Inflammatory macrophage treated with lipopolysaccharide for 1 hour (primary cell): ENCODE measurements at places on chromosomes 6 and 20.
A peak's percentile ranks its signal among the peaks of the same experiment; 100 is the strongest.

GRCh38 chr6:123009059-123009458 lies 13.0 kb downstream of the CLVS2 start:
- DNase-seq = no peak

GRCh38 chr6:30777155-30777485 lies 32.8 kb upstream of the IER3 start:
- no peak for DNase-seq

- DNase-seq = no peak
Measured at GRCh38 chr6:39421383-39422225, 99.1 kb upstream of the KCNK16 start.

- DNase-seq = no peak
Measured at GRCh38 chr6:111980143-111980542, 73.8 kb upstream of the CCN6 start.

GRCh38 chr20:34541264-34541901 lies 17.1 kb upstream of the MAP1LC3A start:
- DNase-seq = no peak

GRCh38 chr6:106094261-106094963 lies 8.3 kb downstream of the PRDM1 start:
- no peak for DNase-seq

DNA sequence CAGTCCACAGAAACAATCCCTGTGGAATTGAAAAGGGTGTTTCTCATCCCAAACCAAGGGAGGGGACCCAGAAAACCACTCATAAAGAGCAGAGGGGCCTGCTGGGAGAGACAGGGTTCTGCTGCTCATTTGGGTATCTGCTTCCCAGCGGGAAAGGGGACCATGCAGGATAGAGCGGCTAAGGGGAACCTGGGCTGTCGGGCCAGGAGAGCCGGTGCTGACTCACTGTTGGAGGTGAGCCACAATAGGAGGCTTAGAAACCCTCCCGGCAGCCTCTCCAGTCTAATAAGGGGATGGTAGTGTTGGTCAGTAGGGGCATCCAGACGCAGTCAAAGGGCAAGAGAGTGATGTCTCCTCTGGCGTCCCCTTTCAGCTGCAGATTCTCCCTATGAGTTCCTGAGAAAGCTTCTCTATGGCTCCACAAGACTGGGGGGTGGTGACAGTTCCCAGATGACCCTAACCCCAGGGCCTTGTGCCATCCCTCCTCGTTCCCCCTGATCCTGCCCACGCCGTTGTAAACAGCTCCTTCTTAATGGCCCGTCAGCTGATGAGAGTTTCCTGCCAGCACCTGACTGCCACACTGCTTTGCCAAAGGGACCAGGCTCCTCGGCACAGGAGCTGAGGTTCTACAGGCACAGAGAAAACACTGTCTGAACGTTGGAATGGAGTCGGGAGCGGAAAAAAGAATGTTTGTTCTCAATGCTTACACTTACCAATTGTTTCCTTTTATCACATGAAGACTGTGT lies 646.1 kb upstream of the DEFB115 start:
- no peak for DNase-seq

GRCh38 chr20:61764471-61765025 lies 301.1 kb downstream of the TAF4 start:
- no peak for DNase-seq

DNA sequence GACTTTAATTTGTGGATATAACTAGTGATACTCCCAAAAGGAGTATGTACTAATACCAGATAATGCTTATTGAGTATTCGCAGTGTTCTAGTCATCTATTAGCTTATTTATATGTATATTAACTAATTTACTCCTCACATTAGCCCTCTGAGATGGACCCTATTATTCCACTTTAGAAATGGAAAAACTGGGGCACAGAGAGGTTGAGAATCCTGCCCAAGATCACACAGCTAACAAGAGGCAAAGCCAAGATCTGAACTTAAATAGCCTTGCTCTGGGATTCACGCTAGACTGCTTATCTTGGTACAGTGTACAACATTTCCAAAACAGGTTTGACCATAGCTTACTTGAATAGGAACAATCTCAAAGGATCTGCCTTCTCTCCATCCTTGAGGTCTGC lies 8.5 kb upstream of the SPO11 start:
- no peak for DNase-seq

DNA sequence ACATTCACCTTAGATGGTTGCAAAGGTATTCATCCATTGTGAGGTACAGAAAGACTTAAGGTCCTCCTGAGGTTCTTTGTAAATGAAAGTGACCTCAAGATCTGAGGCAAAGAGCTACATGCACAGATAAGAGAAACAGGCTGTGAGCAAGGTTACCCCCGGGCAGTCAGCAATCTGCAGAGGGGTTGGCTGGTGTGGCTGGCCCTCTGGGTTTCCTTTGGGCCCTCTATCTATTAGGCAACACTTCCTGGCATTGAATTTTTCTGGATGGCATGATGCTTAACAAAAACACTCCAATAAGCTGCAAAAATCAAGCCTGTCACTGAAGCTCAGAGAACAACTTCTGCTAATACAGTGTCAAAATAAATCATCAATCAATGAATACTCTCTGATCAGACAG lies 48.9 kb upstream of the RALGAPA2 start:
- no peak for DNase-seq

GRCh38 chr20:46228670-46229069 lies 79.6 kb downstream of the CDH22 start:
- no peak for DNase-seq

GRCh38 chr6:130671119-130671518 lies 156.1 kb upstream of the SMLR1 start:
- no peak for DNase-seq

GRCh38 chr20:47481330-47482216 lies 20.1 kb upstream of the NCOA3 start:
- no peak for DNase-seq

GRCh38 chr6:14393910-14394309 lies 276.3 kb downstream of the CD83 start:
- no peak for DNase-seq

DNA sequence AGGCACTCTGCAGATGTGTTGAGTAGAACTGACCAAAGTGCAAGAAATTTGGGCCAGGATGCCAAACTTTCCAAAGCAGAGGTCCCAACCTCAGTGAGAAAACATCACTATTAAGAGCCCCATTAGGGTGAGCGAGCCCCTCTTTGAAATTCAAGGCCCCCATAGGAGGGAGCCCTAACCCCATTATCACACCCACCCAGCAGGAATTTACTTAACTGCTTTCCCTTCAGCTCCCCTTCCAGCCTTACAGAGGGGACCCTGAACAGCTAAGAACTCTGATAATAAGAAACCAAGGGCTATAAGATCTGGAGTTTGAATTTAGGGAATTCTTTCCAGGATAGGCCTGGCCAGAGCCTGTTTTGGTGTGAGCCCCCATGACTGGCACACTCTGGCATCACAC lies 130.6 kb downstream of the NFATC2 start:
- DNase-seq = no peak

DNA sequence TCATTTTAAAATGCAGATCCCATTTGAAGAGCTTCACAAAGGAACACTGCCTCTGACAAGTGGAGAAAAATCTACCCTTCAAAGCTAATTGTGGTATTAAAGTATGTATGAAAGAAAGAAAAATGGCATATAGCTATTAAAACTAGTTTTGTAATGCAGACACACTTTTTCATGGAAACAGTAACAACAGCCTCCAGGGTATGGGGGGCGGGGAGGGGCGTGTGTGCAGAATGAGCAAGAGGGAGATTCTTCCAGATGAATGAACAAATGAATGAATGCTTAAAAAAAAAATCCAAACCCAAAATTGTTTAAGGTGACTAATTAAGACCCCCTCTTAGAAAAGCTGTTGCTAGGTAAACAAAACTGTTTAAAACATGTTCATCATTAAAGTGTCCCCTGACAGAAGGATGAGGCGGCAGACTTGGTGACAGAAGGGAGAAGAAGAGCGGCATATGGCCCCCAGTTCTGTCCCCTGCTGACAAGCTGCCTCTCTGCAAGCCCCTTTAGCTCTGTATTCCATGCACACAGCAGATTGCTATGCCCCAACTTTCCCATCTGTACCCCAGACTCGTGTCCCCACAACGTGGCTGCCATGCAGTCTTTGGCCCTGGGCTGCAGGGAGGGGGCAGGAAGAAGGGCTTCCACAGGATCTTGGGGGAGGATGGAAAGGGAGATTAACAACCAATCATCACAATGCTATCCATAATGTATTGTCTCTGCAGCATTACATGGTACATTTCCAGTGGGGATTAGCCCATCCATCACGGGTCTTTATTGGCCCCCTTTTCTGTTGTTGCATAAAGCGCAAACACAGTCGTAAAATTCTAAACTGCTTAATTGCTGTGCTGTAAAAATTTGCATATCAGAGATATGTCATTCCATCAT lies 108.4 kb upstream of the OLIG3 start:
- no peak for DNase-seq

DNA sequence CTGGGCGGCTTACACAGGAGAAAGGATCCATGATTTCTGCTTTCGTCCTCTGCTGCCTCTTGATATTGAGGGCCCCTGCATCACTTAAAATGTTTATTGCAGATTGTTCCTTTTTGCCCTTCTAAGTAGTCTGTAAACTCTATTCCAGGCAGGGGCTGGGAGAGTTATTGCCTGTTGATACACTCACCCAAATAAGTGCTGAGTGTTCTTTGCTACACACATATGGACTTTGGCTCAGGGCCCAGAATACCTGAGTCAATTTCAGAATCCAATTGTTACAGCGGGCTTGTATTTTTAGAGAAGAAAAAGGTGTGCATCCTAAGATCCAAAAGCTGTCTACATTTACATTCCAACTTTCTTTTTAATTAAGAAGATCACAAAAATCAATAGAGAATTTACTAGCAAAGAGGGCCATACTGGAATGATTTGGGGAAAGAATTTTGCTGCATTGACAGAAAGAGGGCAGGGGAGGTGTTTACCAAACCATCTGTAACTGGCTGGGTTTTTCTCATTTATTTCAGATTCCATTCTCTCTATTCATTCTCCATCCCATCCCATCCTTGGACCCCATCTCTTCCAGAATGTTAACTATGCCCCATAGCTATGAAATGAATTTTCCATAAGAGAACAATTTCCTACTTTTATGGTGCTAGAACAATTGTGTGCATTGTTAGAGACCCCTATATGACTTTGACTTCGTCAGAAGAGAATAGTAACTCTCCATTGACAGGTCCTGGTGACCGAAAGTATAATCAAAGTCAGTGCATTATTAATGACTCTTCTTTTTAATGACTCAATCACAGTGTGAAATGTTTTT lies 959.9 kb upstream of the FLRT3 start:
- no peak for DNase-seq

DNA sequence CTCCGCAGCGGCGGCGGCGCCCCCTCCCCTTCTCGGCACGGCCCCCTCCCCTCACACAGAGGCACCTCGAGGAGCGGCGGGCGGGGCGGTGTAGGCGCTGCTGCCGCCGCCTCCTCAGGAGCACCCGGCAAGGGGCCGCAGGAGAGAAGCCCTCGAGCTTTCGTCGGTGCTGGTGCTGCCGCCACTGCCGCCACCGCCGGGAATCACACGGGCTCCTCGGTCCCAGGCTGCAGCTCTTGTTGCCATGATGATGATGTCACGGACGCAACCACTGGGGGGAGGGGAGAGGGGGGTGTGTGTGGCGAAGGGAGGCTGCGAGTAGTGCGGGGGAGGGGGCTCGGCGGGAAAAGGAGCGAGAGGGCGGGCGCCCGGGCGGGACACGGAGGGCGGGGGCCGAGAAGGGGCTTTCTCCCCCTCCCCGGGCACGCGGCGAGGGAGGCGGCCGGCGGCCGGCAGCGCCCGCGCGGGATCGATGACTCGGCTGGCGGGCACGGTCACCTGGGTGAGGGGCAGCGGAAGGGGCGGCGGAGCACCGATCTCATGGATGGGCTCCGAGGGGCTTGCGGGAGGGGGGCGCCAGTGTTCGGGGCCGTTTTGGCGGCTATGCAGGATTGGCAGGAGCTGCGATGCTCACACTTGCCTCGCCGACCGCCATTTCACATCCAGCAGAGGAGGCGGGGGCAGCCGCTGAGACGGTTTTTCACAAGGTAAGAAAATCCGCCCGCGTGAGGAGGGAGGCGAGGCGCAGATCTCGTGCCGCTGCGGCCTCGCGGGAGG lies at the start of gene REV3L:
Gene REV3L, minus strand, starts transcription at position 260 of the 777 bp plus-strand sequence. CDS start 330 bp downstream, outside the sequence.
- DNase-seq = peak; percentile 78

DNA sequence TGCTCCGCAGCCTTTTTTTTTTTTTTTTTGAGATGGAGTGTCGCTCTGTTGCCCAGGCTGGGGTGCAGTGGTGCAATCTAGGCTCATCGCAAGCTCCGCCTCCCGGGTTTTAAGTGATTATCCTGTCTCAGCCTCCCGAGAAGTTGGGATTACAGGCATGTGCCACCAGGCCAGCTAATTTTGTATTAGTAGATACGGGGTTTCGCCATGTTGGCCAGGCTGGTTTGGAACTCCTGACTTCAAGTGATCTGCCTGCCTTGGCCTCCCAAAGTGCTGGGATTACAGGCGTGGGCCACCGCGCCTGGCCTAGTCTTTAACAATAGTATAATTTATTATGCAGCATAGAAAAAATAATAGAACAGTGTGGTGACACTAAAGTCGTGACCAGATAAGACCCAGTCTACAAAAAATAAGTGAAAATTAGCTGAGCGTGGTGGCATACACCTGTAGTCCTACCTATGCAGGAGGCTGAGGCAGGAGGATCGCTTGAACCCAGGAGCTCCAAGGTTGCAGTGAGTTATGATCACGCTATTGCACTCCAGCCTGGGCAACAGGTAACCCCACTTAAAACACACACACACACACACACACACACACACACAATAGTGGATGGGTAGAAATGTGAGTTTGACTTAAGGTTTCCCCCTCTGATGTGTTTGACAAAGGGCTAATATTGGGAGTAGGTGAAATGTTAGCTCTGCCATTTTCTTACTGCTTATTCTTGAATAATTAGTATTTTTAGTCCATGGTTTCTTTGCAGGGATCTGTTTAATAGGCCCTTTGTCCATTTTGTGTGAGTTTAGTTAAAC lies 6.5 kb downstream of the PIM1 start:
- no peak for DNase-seq

DNA sequence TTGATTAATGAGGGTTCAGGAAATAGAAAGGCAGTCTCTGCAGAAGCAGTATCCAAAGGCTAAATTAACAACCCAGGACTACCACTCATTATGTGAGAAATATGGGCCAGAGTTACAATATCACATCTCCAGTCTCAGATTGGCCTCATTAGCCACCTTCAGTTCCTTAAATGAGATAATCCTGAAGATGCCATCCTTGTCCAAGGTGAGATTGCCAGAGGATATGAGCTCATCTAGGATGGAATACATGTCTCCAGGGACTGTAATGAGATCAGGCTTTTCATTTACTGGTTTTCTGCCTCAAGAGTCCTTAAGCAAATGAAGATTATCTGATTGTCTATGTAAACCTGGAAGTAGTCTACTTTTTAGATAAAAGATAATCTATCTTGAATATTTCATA lies 196.3 kb downstream of the FUT9 start:
- no peak for DNase-seq

DNA sequence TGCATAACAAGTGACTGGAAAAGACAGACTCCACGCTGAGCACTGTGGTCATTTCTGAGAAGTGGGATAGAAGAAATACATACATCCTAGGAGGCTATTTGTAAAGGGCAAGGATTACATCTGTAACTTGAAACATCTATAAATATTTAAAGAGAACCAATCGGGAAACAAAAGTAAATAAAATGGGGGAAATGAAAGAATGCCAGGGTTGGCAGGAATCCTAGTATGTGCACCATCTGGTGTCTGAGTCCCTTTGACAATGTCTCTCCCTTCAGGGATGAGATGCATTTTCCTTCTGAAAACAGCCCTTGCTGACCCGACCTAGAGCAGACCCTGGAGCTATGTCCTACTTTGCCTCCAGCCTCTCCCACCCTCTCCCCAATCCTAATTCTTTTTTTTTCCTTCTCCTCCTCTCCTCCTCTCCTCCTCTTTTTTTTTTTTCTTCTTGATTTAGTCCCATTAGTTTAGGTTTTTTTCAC lies 53.2 kb downstream of the VSTM2L start:
- no peak for DNase-seq

- DNase-seq = no peak
Measured at GRCh38 chr6:127291495-127291894, 24.8 kb downstream of the RNF146 start.
